ENCODE measurements at places on chromosomes 5 and 9.

DNA sequence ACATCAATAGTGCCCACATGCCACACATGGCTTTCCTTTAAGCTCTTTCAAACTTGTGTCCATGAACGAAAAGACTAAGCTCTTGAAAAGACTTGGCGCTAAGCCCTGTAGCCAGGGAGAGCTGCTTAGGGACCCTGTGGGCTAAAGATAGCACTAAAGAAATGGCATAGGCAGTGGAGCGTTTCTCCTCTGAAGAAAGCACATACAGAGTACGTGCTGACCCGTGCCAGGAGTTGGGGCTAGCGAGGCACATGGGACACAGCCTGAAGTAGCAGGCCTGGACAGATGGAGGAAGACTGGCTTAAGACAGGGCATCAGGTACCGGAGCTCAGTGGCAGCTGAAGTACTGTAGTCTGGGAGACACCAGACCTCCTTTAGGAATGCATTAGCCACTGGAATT lies 39.7 kb downstream of the ADGRV1 start:
- no peak for DNase-seq

DNA sequence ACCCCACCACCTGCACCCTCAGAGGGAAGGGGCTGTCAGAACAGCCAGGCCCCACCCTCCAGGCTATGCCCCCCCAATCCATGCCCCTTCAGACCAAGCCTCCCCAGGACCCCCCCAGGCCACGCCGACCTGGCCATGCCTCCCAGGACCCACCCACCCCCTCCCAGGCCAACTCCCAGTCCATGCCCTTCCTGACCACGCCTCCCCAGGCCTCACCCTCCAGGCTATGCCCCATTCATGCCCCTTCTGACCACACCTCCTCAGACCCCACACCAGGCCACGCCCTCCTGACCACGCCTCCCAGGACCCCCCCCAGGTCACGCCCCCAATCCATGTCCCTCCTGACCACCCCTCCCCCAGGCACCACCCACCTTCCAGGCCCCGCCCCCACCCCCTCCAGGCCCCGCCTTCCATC lies 27.6 kb downstream of the TPPP start:
- no peak for DNase-seq

- no peak for DNase-seq
These were observed 3.0 kb upstream of the MXD3 start for GRCh38 chr5:177314376-177315342.

DNA sequence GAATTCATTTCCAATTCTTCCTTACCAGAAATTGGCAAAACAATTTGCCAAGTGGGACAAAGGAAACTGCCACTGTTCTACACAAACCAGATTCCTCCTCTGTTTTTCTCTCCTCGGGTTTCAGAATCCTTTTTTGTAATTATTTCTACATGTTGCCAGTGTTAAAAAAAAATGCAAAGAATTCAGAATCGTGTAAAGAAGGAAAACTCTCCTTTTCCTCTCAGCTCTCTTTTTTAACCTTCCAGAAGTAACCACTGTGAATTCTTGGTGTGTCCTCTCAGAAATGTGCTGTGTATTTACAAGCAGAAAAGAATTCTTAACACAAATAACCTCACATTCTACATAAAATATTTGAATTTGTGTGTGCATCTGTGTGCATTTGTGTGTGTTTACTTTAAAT lies 224.6 kb downstream of the DRD1 start:
- no peak for DNase-seq

- DNase-seq: no peak
These were observed 1018.9 kb upstream of the ARRDC3 start for GRCh38 chr5:92402045-92402444.

DNA sequence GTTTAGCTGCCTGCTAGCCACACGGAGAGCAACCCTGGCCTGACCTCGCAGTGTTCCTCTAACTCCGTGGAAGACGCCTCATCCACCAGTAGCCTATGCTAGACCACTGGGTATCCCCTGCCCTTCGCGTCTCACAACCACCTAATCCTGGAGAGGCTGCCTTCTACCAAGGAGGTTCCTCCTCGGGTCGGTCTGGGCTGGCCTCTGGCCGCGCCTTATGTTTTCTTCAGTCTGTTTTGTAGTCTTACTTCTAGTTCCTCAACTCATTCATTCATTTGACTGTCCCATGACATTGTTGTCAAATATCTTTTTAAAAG lies 1.6 kb upstream of the TPM2 start:
- no peak for DNase-seq

DNA sequence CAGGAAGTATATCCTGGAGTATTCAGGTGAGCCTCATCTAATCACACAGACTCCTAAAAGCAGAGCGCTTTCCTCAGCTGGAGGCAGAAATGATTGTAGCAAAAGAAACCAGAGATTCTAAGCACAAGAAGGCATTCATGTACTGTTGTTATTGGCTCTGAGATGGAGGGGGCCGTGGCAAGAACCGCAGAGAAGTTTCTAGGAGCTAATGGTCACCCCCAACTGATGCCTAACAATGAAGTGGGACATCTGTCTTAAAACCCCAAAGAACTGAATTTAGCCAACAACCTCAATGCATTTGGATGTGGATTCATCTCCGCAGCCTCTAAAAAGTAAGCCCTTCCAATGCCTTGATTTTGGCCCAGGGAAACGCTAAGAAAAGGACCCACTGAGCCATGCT lies 76.3 kb downstream of the ADAMTSL1 start:
- no peak for DNase-seq

DNA sequence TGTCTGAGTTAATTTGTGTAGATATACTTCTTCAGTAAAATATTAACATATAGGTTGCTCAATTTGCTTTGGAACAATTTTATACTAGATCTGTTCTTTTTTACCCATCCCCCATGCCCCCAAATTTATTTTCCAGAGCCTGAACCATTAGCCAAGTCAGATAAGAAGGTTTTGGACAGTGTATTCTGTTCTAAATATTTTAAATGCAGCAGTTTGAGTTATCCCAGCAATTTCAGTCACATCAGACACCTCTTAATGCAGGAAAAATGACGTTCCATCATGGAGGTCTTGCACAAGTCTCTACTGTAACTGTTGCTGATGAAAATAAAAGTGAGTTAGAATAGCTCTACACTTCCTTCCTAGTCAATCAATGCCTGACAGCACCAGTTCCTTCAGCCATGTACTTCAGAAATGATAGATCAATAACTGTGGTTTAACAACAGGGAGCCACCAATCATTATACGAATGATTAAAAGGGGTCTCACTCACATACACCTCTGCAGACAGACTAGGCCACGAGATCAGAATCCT lies 215.8 kb downstream of the BNC2 start:
- DNase-seq: no peak

GRCh38 chr5:32098291-32098690 lies 75.8 kb downstream of the GOLPH3 start:
- no peak for DNase-seq

- DNase-seq: no peak
These were observed 21.3 kb upstream of the FAM13B start for GRCh38 chr5:138054206-138054605.

DNA sequence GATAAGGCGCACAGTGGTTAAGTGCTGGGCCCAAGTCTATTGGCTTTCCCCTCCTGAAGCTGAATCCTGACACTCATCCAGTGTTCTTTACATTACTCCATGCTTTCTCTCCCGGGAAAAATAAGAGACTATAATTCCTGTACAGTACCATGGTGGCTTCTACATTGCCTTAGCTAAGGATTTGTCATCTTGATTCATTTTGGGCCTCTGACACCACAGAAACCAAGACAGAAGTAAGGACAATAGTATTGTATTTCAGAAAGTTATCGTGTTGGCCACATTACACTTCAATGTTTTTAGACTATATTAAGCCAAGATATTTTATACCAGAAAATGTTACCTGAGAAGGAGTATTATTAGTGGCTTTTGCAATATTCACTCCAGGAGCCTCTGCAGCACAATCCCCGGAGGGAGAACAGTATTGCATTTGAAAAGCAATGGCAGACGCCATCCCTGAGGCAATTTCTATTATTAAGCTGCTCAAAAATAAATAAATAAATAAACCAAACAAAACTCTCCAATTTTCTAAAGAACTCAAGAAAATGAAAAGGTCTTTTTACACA lies 267.9 kb downstream of the ENC1 start:
- DNase-seq: no peak

GRCh38 chr9:115888131-115888530 lies 265.5 kb upstream of the PAPPA start:
- no peak for DNase-seq

- no peak for DNase-seq
These were observed 268.2 kb downstream of the SH3GL2 start for GRCh38 chr9:17846948-17847655.

DNA sequence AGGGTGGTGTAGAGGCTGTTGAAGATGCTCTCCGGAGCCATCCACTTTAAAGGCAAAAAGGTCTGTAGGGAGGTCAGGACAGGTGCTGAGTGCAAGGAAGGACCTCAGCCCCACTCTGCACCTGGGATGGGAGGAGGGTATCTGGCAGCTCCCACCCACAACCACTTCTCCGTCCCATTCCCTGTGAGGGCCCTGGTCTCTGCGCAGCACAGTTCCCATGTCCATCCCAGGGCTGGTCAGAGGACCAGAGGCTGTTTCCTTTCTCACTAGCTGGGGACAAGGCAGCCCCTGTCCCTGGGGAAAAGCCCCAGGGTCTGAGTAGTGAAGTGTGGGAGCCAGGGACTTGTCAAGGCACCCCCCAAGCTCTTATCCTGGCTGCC lies 33.7 kb upstream of the CSF1R start:
- DNase-seq: peak; percentile 11

- no peak for DNase-seq
These were observed 293.4 kb upstream of the PUM3 start for GRCh38 chr9:3137347-3137695.

GRCh38 chr5:109589986-109590385 lies 99.7 kb upstream of the MAN2A1 start:
- DNase-seq: no peak

GRCh38 chr5:179276838-179277395 lies 68.3 kb downstream of the ADAMTS2 start:
- no peak for DNase-seq

DNA sequence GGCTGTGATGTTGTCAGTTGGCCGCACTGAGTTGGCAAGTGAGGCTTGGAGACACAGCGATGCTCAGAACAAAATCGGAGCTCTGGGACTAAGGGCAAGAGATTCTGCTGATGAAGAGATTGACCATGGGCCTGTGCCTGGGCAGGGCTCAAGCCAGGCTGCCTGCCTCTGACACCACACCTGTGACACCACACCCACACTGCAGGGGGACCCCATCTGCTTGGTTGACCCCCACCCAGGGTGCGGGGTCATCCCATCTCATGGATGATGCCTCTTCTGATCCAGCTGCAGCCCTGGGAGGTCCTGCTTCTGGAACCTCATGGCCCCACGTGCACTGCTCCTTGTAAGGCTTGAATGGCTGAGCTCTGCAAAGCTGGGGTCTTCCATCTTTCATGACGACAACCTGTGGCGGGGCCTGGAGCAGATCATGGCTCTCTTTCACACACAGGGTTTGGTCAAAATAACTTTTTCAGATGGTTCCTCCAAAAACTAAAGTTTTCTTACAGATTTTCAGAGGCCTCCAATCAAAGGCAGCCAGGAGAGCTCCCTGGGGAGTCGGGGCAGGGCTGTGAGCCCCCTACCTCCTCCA lies 185.2 kb downstream of the GADD45G start:
- DNase-seq: no peak

- no peak for DNase-seq
These were observed 13.9 kb upstream of the COL5A1 start for GRCh38 chr9:134627417-134628353.

DNA sequence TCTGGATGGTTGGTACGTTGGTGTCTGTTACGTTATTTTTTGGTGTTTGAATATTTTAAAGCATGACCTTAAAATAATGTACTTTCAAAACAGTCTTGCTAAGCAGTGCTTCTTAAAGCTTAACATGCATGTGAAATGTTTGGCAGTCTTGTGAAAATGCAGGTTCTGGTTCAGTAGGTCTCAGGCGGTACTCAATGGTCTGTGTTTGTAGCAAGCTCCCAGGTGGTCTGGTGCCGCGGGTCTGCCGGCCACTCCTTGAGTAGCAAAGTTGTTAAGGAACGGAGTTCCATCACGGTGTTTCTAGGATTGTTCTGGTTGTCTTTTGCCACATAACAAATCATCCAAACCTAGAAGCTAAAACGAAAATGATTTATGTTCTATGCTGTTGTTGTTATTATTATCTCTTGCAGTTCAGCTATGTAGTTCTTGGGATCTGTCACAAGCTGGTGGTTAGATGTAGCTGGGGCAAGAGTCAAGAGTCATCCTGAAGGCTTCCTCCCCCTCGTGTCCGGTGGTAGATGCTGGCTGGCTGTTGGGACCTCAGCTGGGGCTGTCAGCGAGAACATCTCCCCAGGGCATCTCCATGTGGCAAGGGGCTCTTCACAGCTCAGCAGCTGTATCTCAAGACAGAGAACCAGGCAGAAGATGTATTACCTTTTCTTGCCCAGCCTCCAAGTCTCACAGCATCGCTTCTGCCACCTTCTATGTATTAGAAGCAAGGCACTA lies 186.8 kb downstream of the PALM2AKAP2 start:
- DNase-seq: no peak

DNA sequence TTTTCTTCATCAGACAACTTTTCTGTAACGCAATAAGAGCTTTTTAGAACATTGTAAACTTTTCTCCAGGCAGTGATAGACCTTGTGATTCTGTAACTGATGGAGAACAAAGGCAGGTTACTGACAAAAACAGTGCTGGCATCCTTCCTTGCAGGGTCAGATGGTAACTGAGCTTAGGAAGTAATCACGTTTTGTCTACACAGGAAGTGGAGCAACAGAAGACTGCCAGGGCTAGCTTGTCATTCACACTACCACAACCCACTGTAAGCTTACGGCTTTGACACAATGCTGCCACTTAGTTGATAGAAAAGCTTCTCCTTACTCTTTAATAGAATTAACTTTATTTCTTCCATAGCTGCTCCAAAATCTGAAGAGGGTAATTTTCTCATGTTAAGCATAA lies 46.8 kb downstream of the FBN2 start:
- no peak for DNase-seq

DNA sequence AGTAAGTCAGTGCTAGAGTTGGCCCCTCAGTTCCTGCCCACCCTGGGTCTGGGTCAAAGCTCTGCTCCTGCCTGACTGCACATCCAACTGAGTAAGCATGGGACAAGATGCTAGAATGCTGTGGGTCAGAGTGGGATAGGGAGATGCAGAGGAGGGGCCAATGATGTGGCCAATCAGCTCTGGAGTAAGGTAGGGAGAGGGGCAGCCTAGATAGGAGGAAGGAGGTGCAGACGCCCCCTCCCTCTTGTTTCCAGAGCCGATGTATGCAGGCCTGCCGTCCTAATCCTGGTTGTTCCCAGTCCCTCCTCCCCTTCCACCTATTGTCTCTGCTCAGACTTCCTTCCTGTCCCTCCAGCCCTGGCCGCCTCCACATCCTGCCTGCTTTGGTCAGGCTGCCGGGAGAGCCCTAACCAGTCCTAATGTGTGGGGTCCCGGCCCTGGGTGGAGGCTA lies 1.3 kb downstream of the ARAP3 start:
- no peak for DNase-seq

- DNase-seq: no peak
These were observed 206.7 kb downstream of the FAM114A2 start for GRCh38 chr5:153831973-153832372.

- no peak for DNase-seq
These were observed 22.3 kb downstream of the PDE8B start for GRCh38 chr5:77232574-77233358.

- DNase-seq: no peak
These were observed 46.4 kb upstream of the PRRC2B start for GRCh38 chr9:131347376-131348020.
